ENCODE measurements at places on chromosomes 2 and 18. TPM values are rescaled to one million over a fixed set of nuclear protein-coding genes. Genes with fewer than 3 reads are reported as not detected.

The ATP6V1B1 gene
- 2.1 TPM for polyA plus RNA-seq

The RASGRP3 gene
- polyA plus RNA-seq, result 29.9 TPM

The FASTKD2 gene
- polyA plus RNA-seq, result 23.7 TPM

The MSTN gene
- 32.8 TPM for polyA plus RNA-seq

The MAPK4 gene
- 10.9 TPM for polyA plus RNA-seq

All from forelimb muscle (tissue), 1 donor.